D721Med (cell line): ENCODE measurements at places on chromosomes 5 and 9.

DNA sequence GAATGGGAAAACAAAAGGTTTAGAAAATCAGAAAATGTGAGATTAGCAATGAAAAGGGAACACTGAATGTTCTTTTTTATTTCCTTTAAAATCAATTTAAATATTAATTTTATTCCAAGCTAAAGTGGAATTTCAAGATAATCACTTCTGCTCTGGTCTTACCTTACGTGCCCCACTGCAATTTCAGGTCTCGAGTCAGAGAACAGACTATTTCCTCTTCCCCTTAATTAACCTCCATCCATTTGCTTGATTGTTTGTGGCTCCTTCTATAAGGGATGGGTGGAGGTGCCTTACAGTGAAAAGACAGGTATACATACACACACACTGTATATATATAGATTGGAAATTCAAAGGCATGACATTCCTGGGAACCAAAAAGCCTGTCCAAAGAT is 137.1 kb downstream of the SUSD1 start:
- no peak for DNase-seq

DNA sequence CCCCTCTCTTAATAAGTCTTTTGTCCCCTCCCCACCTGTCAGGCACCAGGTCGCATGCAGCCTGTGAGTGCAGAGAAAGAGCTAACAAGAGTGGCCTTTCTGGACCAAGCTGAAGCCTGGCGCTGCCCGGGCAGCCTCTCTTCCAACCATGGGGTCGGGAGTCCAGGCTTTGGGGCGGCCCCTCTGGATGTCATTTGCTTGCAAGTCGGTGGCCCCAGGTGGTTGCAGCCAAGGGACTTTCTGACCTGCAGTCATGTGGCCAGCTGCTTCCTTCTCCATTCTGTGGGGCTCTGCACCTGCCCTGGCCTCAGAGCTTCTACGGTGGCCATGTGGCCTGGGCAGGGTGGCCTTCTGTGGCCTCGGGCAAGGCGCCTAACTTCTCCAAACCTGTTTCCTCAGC is 159.7 kb downstream of the DAB2IP start:
- no peak for DNase-seq

- no peak for DNase-seq
Measured at GRCh38 chr5:146082798-146083197, 22.6 kb downstream of the PLAC8L1 start.

- DNase-seq = no peak
Measured at GRCh38 chr5:145471026-145471425, 364.1 kb downstream of the PRELID2 start.

DNA sequence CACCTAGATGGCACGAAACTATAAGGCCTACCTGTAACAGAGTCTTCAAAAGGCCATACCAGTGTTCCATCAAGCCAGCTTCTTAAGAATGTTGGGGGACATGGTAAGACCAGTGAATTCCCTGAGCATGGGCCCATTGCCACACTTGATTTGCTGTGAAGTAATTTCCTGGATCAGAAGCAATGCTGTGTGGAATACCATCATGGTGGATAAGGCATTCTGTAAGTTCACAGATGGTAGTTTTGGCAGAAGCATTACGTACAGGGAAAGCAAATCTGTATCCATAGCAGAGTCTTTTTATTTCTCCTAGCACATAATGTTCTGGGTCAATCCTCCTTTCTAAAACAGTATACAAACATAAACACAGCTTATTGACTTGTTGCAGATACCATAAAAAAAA is 89.1 kb upstream of the MAST4 start:
- no peak for DNase-seq

DNA sequence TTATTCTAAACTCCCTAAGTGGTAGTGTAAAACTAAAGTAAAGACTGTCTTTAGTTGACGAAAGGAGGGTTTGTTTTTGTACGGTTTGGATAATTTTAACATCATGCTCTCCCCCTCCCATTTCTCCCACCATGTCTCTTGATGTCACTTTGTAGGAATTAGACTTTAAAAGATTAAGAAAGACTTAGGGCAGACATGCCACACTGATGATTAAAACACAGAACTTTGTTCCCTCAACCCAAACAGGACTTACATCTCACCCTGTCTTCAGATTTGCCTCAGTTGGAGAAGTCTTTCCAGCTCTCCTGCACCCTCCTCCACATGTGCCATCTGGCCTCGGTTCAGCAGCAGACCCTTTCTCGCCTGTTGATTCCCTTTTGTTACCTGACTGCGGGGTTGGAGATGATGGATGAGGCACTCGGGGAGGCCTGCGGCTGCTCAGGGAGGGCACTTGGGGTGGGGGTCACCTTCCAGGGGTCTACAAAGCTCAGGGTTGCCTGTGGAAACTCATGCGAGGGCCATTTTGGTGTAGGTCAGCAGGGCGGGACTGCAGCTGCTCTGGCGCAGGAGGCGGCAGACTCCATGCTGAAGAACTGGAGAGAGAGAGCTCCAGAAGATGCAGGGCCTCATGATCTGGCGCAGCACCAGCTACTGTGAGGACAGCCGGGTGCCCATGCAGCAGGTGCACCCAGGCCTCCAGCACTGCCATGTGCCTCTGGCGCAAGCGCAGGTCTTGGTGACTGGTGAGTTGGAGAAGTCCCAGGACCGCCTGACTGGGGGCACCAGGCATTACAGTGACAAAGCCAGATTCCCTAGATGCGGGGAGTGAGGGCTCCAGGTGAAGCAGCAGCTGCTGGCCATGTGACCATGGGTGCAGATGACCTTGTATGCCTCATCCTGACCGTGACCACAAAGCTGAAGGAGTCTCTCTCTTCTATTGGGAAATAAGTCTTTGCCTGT is 24.5 kb upstream of the EXOC3 start:
- no peak for DNase-seq

GRCh38 chr9:100848726-100849125 is 179.8 kb upstream of the PLPPR1 start:
- DNase-seq = no peak

DNA sequence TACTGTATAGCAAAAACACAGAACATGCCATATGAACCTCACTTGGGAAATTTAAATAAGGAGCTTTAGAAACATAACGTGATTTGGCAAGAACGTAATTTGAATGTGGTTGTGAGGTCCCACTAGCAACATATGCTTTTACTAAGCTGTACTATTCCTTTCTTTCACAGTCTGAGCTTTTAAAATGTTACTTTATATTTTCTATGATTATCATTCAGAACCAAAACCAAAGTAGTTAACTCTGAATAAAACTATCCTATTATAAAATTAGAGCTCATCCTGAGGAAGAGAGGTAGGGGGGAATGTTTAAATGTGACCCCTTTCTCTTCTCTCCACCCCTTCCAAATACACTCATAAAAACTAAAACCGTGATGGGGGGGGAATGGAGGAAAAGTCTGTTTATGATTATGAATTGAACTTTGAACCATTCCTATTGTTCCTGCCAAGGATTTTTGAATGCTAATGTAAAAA is 435.7 kb downstream of the NFIB start:
- no peak for DNase-seq
